CD4-positive, alpha-beta T cell treated with Interleukin-10 for 1 hour (primary cell): ENCODE measurements at places on chromosomes 7 and 10.

DNA sequence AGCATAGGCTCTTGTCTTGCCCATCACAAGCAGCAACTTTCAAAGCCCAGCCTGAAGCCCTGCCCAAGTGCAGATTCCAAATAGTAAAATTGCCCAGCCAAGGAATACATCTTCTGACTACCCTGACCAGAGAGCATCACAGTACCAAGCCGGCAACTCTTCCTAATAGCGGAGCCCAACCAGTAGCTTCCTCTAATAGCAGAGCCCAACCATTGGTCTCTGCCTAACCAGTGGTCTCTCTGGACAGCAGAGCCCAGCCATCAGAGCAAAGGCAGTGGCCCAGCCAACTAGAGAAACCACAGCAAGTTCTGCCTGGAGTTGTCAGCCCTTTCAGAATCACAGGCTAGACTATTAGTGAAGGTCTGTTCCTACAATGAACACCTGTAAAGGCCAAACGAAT lies 285.6 kb downstream of the HGF start:
- no peak for DNase-seq

DNA sequence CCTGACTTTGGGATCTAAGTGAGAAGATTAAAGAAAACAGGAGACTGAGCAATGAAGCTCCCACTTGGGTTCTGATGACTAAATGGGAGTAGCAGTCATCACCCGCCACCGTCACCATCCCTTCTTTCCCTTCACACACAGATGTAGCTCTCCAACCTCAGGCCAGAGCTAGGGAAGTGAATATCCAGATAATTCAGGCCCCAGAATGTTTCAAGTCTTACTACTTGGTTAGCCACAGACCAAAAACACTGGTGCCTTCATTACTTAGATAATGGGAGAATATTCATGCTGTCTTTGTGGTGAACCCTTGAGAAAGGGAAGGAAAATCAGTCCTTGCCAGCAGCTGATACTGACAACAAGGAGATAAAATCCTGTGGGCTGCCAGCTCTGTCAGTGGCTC lies 100.7 kb downstream of the OSBPL3 start:
- no peak for DNase-seq

DNA sequence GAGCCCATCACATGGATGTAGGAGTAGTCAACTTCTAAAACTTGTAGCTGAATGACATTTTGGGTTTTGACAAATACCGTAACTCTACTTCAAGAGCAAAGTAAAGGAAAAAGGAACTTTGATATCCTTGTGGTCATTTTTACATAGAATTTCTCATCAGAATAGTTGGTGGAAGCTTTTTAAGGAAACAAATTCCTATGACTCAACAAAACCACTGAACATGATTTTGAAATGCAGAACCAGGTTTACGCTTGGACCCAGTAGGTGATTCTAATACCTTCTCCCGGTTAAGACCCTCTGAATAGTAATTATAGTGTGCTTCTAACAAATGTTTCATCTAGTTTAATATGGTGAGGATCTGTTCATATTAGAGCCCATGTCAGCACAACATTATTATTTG lies 307.8 kb downstream of the GPR37 start:
- DNase-seq, result no peak

- DNase-seq, result no peak
Observed at GRCh38 chr7:69363136-69363535, 235.1 kb upstream of the AUTS2 start.

- DNase-seq, result no peak
Observed at GRCh38 chr7:124276005-124276622, 243.2 kb upstream of the TMEM229A start.

DNA sequence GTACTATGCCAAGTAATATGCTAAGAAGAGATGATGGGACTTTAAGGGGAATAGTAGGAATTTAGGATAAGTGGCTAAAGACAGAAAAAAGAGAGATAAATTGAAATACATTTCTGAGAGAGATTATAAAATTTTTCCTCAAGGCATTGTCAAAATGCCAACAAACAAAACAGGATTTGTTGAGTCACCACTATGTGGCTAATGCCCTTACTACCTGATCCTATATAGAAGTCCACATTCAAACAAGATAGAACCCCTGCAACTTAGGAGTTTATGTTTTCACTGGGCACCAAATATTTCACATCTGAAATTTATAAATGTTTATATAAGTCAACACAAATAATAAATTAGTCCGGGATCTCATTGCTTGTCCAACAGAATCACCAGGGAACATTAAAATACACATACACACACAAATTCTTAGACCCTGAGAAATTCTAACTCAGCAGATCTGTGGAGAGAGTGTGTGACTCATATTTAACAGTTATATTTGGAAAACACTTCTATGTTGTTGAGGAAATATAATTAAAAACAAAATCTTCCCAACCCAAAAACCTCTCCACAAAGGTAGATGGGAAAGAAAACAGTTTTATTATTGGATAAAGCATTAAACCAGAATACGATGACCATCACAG lies 154.3 kb downstream of the PPP1R3A start:
- DNase-seq, result no peak

- DNase-seq, result peak; percentile 0
Observed at GRCh38 chr7:120725376-120726039, 132.4 kb downstream of the TSPAN12 start.

GRCh38 chr10:79106256-79107050 lies 37.7 kb downstream of the ZMIZ1 start:
- no peak for DNase-seq

DNA sequence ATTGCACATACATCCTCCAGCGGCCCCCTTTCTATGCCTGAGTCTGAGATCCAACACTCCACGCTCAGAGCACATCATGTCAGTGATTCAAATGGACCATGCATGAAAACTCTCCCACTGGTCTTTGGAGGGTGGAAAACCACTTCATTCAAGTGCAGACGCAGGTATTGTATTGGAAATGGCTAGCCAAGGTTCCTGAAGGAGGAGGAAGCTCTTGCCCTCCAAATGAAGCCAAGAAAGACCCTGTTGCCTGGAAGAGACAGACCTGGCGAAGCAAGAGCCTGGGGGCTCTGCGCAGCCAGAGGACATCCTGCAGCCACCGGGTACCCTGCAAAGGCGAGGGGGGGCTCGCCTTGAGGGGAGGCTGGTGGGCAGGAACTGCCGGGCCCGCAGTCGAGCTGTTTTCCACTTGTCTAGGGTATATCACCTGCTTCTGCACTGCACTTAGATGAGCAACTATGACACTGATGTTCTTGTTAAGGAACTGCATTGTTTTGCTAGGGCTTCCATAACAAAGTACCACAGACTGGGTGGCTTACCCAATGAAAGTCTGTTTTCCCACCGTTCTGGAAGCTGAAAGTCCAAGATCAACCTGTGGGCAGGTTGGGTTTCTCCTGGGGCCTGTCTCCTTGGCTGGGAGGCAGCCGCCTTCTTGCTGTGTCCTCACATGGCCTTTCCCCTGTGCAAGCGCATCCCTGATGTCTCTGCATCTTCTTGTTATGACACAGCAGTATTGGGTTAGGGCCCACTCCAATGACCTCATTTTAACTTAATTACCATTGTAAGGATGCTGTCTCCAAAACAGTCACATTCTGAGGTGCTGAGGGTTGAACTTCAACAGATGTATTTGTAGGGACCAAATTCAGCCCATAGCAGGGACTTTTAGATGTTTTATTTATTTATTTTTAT lies 233.4 kb downstream of the ARHGAP12 start:
- DNase-seq, result no peak

DNA sequence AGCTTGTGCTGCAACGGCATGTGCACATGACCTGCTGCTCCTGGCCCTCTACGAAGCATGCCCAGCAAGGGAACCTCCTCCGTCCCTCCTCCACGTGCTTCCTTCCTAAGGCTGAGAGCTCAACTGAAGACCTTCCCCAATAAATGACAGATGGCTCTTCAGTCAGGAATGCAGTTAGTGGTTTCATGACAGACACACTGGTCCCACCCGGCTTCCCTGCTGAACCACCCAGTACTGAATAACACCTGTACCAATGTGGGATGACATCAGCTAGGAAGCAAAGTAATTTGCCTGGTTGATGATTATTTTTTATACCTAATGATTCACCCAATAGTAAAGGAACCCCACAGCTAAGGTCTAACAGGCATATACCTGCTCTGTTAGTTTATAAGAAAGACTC lies 69.1 kb downstream of the SCRN1 start:
- no peak for DNase-seq

DNA sequence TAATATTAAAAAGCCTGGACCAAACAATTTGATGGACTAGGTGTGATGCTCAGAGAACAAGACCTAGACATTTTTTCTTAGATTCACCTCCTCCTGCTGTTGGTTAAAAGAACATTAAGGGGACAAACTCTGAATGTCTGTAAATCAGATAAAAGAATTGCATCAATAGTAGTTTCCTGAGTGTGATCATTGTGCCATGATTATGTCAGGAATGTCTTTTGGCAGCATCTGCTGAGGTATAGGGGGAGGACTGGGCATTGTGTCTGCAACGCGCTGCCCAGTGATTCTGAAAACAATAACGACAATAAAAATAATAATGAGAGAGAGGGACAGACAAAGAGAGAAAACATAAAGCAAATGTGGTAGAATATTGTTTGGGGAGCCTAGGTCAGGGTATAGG lies 6.9 kb downstream of the C7orf57 start:
- no peak for DNase-seq

- DNase-seq, result no peak
Observed at GRCh38 chr7:17878627-17879026, 61.7 kb downstream of the SNX13 start.

DNA sequence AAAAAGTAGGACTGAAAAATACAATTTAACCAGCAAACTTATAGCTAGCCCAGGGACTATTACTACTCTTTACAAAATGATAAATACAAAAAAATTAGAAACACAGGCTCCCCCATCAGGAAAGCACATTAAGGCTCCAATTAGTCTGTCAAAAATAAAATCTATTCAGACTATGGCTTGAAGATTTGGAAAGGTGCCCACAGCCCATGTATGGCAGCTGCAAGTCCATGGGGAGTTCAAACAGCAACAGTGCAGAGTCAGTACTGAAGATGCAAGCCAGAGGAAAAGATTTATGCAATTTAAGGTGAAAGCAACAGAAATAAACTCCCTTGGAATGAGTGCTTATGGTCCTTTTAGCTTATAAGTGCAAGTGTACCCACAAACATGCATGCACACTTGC lies 29.7 kb downstream of the IMMP2L start:
- no peak for DNase-seq

DNA sequence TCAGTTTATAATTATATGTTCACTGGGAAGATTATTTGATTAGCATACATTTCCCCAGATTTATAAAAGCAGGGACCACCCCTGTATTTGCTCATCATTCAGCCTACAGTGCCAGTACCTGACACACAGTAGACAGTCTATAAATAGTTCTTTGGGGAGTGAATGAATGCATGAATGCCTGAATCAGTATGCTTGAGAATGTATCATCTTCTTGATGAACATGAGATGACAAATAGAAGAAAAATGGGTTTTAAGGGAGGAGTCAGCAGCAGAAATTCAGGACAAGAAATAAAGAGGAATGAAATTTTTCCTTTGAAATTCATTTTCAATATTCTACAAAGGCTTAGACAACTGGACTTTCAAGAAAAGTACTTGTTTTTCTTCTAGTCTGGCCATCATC lies 295.8 kb upstream of the LRRTM3 start:
- no peak for DNase-seq

DNA sequence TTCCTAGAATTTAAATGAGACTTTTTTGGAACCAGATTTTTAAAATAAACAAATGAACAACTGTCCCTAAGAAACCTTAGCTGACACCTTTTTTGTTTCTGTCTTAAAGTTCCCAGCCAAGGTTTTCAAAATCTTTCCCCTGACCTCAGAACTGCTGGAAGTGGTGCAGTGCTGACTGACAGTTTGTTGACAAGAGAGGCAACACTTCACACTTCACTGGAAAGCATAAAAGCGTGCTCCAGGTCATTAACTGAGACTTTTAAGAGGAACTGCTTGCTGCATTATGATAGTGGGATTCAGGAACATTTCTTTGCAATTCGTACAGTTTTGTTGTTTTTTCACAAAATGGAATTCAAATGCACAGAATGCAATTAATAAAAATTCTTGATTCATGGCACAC lies 36.2 kb downstream of the SYPL1 start:
- DNase-seq, result no peak

DNA sequence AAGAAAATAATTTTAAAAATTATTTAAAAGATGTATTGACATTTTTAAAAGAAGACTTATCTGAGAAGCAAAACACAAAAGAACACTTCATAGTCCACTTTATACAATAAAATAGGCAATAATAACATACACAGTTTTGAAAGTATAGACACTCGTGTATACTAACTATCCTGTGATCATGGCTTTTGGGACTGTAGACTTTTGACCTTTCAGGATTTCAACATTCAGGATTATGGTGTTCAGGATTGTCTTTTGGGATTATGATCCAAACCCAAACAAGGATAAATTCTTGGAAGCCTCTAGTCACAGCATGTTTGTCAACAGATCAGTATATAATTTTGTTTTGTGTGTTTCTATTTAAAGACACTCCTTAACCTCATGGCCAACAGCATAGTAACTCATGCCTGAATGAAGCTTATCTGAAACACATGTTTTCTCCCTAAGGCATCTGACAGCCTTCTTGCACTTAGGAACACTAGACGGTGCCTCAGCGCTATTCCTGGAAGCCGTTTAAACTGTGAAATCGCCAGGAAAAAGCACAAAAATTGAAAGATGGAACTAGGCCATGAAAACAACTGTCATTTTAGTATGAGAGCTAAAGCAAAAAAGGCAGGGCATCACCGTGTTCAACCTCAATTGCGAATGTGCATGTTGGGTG lies 29.9 kb downstream of the GSAP start:
- DNase-seq, result no peak

DNA sequence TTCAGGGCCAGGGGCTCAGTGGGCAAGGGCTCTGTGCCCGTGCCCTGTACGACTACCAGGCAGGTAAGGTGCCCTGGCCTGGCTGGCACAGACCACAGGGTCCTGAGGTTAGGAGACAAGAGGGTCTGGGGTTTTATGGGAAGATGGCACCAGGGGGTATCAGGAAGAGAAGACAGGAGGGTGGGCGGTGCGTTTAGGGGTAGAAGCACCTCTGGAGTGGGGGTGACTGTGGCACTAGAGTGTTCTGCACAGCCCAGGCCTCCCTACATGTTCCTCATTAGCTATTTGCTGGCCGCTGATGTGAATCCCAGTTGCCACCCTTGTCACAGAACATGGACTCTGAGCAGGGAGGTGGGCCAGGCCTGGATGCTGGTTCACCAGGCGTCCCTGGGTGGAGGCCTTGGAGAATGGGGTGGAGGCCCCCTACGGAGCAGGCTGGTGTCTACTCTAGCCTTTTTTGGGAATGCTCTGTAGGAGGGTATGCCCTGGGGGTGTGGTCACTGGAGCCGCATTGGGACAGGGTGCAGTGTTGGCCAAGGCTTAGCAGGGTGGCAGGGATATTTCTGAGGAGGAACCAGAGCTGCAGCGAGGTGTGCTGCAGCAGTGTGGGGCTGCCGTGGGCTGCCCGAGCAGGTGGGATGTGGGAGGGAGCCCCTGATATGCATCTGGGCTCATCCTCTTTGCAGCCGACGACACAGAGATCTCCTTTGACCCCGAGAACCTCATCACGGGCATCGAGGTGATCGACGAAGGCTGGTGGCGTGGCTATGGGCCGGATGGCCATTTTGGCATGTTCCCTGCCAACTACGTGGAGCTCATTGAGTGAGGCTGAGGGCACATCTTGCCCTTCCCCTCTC lies 5.0 kb downstream of the PGAM2 start:
- DNase-seq, result no peak

GRCh38 chr7:137681657-137682562 lies 164.9 kb downstream of the DGKI start:
- DNase-seq, result no peak
